Natural killer cell (primary cell): ENCODE measurements at places on chromosomes 5 and 9.

- peaks cover 5% of the 10 kb centered on the region for H3K27me3 ChIP-seq
- H3K4me1 ChIP-seq, result no peaks in the 10 kb centered on the region
- DNase-seq, result no peak
Observed at GRCh38 chr5:176144508-176144907, 93.7 kb upstream of the SIMC1 start.

GRCh38 chr9:131892902-131893500, 153.1 kb upstream of the RAPGEF1 start:
- H3K36me3 ChIP-seq, result no peaks in the 10 kb centered on the region
- H3K27me3 ChIP-seq, result no peaks in the 10 kb centered on the region
- H3K4me3 ChIP-seq, result no peak overlapping the region
- no peaks in the 10 kb centered on the region for H3K4me1 ChIP-seq
- H3K27ac ChIP-seq, result no peak overlapping the region
- DNase-seq, result no peak

DNA sequence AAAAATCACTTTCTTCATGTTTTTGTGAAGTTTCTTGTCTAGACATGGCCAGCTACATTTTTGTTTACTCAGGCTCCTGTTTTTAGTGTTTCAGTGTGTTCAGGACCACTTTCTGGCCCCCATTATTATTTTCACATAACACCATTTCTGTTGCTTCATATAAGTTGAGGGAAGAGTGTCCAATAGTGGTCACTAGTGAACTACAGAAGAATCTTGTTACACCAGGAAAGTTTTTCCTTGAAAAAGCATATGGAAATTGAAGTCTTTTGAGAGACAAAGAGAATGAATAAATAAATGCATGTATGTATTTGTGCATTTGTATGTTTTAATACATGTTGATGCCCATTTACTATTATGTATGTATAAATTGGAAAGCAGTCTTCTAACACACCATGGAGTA, 3.8 kb downstream of the ADAMTSL1 start:
- no peak for DNase-seq
- no peaks in the 10 kb centered on the region for H3K4me1 ChIP-seq
- peaks cover 3% of the 10 kb centered on the region for H3K27me3 ChIP-seq
- no peaks in the 10 kb centered on the region for H3K36me3 ChIP-seq

DNA sequence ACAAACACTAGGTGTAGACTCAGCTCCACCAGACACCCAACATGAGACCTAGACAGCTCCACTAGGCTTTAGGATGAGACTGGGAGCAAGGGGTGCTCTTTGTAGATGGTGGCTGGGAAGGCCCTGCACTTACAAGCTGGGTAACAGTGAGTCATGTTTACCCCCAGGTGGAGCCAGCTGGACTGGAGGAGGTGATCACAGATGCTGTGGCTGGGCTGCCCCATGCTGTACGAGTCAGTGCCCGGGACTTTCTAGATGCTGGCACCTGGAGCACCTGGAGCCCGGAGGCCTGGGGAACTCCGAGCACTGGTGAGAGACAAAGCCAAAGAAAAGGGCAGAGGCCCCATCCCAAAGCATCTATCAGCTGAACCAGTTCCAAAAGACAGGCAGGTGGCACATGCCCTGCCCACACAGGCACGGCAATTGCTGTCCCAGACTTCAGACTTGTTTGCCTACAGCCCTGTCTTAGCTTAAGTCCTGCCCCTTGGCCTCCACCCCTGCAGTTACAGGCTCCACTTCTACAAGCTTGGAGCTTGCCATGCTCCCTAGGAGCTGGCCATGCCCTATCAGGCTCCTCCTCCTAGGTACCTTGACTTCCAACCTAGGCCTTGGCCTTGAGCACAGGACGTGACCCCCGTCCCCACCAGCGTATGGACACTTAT, 2.7 kb downstream of the CCL27 start:
- H3K4me3 ChIP-seq, result no peak overlapping the region
- no peak overlapping the region for H3K27ac ChIP-seq
- peaks cover 10% of the 10 kb centered on the region for H3K4me1 ChIP-seq
- DNase-seq, result no peak
- H3K36me3 ChIP-seq, result peaks cover 3% of the 10 kb centered on the region

- H3K4me3 ChIP-seq, result no peak overlapping the region
- H3K36me3 ChIP-seq, result no peaks in the 10 kb centered on the region
- no peak for DNase-seq
- no peaks in the 10 kb centered on the region for H3K4me1 ChIP-seq
- H3K27ac ChIP-seq, result no peak overlapping the region
Observed at GRCh38 chr9:69895659-69896058, 75.0 kb downstream of the CFAP95 start.

GRCh38 chr5:171908638-171909037, 97.8 kb downstream of the FBXW11 start:
- H3K27ac ChIP-seq, result no peak overlapping the region
- H3K27me3 ChIP-seq, result no peaks in the 10 kb centered on the region
- no peak for DNase-seq
- H3K4me3 ChIP-seq, result no peak overlapping the region
- H3K36me3 ChIP-seq, result peaks cover 9% of the 10 kb centered on the region

DNA sequence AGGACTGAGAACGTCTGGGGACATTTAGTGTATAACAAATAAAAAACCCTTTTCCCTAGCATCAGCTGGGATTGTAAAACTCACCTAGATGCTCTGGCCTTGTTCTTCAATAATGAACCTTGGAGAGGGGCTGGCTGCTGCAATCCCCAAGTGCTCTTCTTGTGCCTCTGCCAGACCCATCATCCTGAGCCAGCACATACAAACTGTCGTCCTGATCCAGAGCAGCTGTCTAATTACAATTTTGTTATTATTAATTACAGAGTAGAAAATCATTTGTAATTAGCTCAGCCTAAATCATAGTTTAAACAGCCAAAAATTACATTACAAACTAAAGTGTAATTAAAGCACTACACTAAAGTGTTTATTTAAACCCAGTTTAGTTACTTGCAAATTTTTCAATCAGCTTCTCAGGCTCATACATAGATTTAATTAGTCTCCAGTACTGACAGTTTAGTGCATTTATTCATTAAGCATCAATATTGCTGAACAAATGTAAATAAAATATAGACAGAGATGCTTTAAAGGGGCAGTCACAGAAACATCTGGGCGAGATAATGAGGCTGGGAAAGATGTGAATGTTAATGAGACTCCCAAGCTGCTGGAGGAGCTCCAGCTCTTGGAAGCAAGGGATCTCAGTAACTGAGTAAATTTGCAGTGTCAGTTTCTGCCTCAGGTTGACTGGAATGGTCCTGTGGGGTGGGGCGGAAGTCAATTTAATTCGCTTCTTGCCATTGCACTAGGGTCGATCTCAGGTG, 632.3 kb upstream of the TLE4 start:
- H3K4me1 ChIP-seq, result no peaks in the 10 kb centered on the region
- H3K27me3 ChIP-seq, result no peaks in the 10 kb centered on the region
- H3K27ac ChIP-seq, result no peak overlapping the region
- H3K36me3 ChIP-seq, result no peaks in the 10 kb centered on the region
- DNase-seq, result no peak

DNA sequence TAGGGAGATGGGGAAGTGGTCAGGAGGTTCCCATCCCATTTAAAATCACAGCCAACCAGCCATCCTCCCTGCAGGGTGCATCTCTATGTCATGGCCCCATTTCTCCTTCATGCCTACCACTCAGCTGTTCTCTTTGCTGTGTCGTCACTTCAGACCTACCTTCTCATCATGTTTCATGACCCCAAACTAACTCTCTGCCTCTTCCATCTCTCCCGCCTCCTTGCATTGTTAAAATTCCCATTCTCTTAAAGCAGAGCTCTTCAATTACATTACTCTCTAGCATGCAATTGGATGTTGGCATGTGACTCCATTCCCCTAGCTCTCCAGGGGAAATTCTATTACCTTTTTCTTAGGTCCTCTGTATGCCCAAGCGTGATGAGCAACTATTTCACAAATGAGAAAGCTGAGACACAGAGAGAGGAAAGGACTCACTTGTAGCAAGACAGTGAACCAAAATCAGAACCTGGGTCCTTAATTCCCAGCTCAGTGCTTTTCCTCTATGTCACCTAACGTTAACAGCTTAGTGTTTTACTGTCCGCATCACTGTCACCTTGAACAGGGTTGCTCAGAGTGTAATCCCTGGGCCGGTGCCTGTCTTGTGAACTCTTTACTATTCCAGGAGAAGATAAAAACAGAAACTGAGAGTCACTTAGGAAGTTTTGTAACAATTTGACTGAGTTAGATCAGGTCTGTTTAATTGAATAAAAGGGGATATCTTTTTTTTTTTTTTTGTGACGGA, 28.1 kb downstream of the PDE6A start:
- H3K4me3 ChIP-seq, result no peak overlapping the region
- H3K4me1 ChIP-seq, result no peaks in the 10 kb centered on the region
- H3K36me3 ChIP-seq, result no peaks in the 10 kb centered on the region

DNA sequence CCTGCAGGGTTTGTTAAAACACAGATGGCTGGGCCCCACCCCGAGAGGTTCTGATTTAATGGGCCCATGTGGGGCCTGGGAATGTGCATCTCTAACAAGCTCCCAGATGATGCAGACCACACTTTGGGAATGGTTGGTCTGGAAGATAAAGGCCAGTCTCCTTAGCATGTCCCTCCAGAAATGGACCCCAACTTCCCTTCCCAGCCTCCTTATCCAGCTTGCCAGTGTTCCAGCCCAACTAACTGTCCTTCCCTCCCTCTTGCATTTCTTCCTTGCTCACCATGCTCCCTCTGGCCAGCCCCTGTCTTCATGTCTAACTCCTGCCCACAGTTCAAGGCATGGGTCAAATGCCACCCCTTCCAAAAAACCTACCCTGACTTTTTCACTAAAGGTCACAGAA, 196.1 kb upstream of the TBC1D2 start:
- no peak overlapping the region for H3K27ac ChIP-seq
- DNase-seq, result no peak
- no peak overlapping the region for H3K4me3 ChIP-seq

DNA sequence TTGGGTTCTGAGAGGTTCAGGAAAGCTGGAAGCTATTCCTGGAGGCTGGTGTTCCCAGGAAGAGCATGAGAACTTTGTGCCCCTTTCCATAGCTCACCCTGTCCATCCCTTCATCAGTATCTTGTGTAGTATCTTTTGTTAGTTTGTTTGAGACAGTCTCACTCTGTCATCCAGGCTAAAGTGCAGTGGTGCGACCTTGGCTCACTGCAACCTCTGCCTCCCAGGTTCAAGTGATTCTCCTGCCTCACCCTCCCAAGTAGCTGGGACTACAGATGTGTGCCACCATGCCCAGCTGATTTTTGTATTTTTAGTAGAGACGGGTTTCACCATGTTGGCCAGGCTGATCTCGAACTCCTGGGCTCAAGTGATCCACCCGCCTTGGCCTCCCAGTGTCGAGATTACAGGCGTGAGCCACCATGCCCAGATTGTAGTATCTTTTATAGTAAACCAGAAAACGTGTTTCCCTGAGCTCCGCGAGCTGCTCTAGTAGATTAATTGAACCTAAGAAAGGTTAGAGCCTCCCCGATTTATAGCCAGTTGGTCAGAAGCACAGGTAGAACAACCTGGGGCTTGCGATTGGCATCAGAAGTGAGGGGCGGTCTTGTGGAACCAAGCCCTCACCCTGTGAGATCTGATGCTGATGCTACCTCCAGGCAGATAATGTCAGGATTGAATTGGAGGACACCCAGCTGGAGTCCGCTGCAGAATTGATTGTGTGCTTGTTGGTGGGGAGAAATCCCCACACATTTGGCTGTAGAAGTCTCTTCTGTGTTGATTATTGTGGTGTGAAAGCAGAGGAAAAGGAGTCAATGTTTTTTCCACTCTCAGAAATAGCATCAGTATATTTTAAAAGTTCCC, 32.3 kb downstream of the ATP6V0E1 start:
- peaks cover 3% of the 10 kb centered on the region for H3K4me1 ChIP-seq
- DNase-seq, result no peak
- no peak overlapping the region for H3K27ac ChIP-seq
- no peaks in the 10 kb centered on the region for H3K27me3 ChIP-seq
- peaks cover 9% of the 10 kb centered on the region for H3K36me3 ChIP-seq

GRCh38 chr9:85001925-85002324, 332.4 kb downstream of the NTRK2 start:
- H3K36me3 ChIP-seq, result no peaks in the 10 kb centered on the region
- H3K4me3 ChIP-seq, result no peak overlapping the region
- DNase-seq, result no peak
- no peaks in the 10 kb centered on the region for H3K27me3 ChIP-seq
- no peak overlapping the region for H3K27ac ChIP-seq
- H3K4me1 ChIP-seq, result no peaks in the 10 kb centered on the region

- H3K4me3 ChIP-seq, result no peak overlapping the region
- no peaks in the 10 kb centered on the region for H3K27me3 ChIP-seq
- H3K36me3 ChIP-seq, result no peaks in the 10 kb centered on the region
- H3K27ac ChIP-seq, result no peak overlapping the region
- no peaks in the 10 kb centered on the region for H3K4me1 ChIP-seq
- DNase-seq, result no peak
Observed at GRCh38 chr5:121695307-121695706, 156.4 kb upstream of the FTMT start.

DNA sequence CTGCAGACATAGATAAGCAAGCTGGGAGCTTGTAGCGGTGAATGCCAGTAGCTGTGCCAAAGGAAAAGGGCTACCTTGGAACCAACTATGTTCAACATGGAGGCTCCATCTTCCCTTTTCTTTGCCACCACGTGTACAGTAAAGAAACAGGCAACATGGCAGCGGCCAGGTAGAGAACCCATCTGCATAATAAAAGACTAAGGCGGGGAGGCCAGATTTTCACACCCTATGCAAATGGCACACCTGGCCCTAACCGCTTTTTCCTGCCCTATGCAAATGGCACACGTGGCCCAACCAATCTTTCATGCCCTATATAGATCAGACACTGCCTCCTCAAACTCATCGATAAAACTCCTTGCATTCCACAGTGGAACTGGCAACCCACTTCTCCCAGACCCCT, 477.5 kb upstream of the EDIL3 start:
- no peak for DNase-seq
- H3K27ac ChIP-seq, result no peak overlapping the region
- H3K4me1 ChIP-seq, result no peaks in the 10 kb centered on the region
- H3K4me3 ChIP-seq, result no peak overlapping the region

DNA sequence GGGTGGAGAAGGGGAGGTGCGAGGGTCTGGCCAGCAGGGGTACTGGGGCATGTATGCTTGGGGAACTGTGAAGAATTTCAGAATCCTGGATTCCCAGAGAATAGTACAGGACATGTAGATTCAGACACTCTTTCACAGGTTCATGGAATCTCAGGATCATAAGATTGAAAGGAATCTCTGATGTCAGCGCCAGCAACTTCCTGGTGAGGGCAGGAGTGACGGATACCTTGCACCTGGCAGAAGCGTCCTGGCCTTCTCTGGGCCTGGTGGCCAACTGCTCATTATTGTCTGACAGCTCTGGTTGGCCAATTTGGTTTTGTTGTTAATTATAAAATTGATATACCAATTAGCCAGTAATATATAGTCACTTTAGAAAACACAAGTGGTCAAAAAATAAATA, 6.9 kb downstream of the GM2A start:
- no peak for DNase-seq
- H3K27me3 ChIP-seq, result no peaks in the 10 kb centered on the region
- H3K36me3 ChIP-seq, result peaks cover 7% of the 10 kb centered on the region
- H3K4me3 ChIP-seq, result no peak overlapping the region

DNA sequence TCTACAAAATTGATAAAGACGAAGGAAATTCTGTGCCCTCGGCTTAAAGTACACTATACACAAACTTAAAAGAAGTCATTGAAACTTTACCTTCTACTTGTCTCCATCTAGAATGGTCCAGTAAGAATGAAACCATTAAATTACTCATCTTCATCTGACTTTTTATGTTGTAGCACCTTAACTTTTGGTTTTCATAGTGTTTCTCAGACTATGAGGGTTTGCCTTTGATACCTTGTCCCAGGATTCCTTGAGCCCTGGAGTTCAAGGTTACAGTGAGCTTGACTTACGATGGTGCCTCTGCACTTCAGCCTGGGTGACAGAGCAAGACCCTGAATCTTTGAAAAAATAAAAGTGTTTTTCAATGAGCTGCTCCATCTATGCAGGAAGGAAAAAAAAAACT, 132.2 kb downstream of the CDC42SE2 start:
- no peak for DNase-seq
- no peaks in the 10 kb centered on the region for H3K27me3 ChIP-seq
- H3K4me1 ChIP-seq, result no peaks in the 10 kb centered on the region
- H3K4me3 ChIP-seq, result no peak overlapping the region
- peaks cover 87% of the 10 kb centered on the region for H3K36me3 ChIP-seq
